ENCODE measurements at places on chromosomes 12 and 14. TPM values are rescaled to one million over a fixed set of nuclear protein-coding genes. Genes with fewer than 3 reads are reported as not detected.

- no peak for DNase-seq
Observed at GRCh38 chr14:73759183-73759713, 45.1 kb upstream of the PNMA1 start.

DNA sequence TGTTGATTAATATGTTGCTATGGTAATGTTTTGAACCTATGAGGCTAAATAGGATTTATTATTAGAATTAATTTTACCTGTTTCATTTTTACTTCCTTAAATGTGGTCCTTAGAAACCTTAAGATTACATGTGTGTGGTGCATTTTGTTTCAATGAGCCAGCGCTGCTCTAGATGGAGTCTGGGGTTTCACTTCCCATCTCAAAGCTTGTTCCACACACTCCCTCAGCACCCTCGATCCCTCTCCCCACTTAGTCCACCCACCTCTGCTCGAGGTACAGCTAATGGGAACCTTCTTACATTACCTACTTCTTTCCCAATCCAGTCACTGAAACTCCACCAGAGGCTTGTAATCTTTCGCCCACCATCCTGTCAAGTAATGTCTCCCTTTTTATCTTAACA lies 205.2 kb downstream of the PAX9 start:
- no peak for DNase-seq

DNA sequence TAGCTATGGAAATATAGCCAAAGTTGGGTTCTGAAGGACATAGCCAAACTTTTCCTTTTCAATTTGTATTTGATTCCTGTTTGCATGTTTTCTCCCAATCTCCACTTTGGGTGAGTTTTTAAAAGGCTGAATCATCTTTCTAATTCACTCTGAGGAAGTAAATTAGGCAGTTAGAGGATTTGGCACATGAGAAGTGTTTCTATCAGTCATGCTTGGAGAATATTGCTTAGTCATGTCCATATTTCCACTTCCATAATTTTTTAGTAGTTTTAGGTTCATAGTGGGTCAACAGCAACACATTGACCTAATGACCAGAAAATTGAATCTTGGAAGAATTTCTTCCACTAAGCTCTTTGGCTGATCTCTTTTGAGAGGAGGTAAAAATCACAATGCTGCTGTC lies 21.8 kb downstream of the IRAK3 start:
- DNase-seq = no peak

C12orf42 gene
- total RNA-seq = 0.52 TPM

ZDHHC22 gene
- total RNA-seq = not detected

- DNase-seq = no peak
Observed at GRCh38 chr12:77133566-77133965, 68.2 kb upstream of the E2F7 start.

NGB gene
- total RNA-seq = not detected
